Right ventricle myocardium inferior (tissue), 1 donor: ENCODE measurements at places on chromosomes 3 and 15.

GRCh38 chr3:61863579-61863978 lies 302.2 kb downstream of the PTPRG start:
- no peak for DNase-seq

- DNase-seq: no peak
Observed at GRCh38 chr3:27589795-27590194, 105.6 kb upstream of the SLC4A7 start.

DNA sequence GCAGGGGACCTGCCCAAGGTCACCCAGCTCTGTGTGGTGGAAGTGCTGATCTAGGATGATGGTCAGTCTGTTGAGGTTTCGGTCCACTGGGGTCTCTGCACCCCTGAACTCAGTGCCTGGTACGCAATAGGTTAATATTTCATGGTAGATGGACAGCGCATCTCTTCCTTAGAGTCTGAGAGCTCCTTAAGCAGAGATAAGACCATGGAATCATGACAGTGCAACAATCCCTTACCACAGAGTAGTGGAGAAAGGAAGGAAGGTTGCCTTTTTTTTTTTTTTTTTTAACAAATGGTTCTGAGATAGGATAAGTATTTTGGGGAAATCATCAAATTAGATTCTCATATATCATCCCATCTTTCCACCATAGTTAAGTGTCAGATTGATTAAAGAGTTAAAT lies 79.8 kb upstream of the SLC6A1 start:
- no peak for DNase-seq

DNA sequence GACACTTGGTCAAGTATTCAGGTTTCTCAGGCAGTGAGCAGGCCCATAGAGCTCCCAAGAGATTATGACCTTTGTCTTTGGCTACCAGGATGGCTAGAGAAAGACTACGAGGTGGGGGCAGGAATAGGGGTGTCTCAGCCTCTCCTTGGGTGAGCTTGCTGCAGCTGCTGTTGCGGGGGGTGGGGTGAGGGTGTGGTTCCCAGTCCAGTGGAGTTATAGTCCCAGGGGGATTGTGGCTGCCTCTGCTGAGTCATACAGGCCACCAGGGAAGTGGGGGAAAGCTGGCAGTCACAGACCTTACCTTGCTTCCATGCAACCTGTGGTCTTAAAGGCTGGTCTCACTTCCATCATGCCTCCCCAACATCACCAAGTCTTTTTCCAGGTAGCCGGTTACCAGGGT lies 31.7 kb downstream of the ATP2C1 start:
- DNase-seq: no peak

DNA sequence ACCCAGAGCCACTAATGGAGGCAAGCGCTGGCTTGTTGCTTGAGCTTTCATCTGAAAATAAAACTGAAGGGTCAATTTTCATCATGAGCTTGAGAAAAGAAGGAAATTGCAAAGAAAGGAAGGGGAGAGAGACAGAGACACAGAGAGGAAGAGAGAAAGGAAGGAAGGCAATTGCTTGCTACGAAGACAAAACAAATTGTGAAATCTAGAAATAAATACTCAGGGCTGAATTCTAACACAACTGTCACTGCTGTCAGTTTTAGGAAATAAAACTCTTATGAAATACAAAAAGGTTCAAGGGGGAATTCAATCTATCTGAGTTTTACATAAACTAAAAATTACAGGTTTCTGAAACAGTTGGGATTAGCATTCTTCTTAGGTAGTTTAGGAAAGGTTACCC lies 36.7 kb downstream of the FOXP1 start:
- no peak for DNase-seq
